ENCODE measurements at places on chromosomes 7 and 10.

- no peak for DNase-seq
Measured at GRCh38 chr7:77664715-77665114, 31.5 kb upstream of the RSBN1L start.

DNA sequence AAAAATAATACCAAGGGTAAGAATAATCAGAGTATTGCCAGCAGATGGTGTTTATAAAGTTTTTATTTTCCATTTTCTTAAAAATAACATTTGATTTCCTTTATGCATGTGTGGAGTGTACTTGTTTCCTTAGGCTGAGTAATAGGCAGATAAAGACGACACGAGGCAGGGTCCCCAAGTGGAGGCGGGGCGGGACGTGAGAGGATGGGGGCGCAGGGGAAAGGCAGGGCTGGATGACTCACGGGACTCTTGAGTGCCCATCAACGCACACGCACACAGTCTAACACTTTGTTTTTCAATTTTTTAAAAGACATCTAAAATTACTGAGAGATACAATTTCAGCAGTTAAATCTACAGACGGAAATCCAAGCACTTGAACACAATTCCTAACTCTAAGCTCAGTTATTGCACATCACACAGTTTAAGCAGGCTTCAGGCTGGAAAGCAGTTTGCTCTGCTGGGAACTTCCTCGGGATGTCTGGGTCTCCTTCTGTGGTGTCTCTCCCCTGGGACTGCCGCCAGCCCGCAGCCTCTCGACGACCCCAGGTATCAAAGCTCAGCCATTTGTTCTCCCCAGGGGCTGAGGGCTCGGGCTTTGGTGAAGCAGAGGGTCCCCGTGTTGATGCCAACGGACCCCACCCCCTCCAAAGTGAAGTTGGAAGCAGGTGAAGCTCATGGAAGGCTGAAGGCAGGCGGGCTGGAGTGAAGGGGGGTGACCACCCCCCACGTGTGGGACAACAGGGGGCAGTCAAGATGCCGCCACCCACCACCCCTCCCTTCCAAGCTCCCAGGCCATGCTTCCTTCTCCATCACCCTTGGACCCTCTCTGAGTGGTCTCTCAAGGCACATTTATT, 29.1 kb downstream of the SPOCK2 start:
- no peak for DNase-seq

- DNase-seq = no peak
Measured at GRCh38 chr10:45470098-45471012, 96.3 kb downstream of the ALOX5 start.

- DNase-seq = no peak
Measured at GRCh38 chr7:107486041-107486440, 16.2 kb downstream of the GPR22 start.

- DNase-seq = no peak
Measured at GRCh38 chr10:119537953-119538630, 4.4 kb downstream of the RGS10 start.

- DNase-seq = no peak
Measured at GRCh38 chr10:77144656-77145055, 493.0 kb downstream of the KCNMA1 start.

- DNase-seq = peak; percentile 2
Measured at GRCh38 chr7:92685136-92686042, 95.2 kb upstream of the FAM133B start.

DNA sequence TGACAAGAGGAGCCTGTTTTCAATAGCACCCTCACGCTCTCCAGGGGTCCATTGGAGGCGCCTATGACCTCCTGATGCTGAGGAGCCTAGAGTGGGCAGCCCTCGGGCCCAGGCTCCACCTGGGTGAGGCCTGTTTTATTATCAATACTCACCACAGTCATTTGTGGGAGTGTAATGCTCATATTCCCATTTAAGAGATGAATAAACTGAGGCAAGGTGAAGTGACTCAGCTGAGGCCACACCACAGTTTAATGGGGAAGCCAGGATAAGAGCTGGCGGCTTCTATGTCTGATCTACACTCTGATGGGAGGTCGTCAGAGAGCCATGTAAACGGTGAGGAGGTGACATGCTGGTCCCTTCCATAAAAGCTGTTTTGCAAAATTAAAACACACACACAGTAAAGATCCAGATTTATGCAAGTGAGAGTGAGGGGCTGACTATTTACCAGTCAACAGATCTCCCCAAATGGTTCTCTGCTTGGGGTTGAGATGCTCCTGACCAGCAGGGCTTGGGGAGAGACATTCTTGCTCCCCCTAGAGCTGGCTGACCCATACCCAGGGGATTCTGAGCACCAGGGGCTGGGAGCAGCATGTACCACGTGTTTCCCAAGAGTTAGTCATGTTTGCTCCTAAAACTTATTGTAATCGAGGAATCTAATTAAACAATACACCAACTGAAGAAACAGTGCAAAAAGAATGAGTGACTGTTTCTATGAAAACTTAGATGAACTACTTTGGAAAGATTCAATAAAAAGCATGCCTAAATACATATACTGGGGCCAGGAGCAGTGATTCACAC, 81.0 kb upstream of the INSIG1 start:
- no peak for DNase-seq

DNA sequence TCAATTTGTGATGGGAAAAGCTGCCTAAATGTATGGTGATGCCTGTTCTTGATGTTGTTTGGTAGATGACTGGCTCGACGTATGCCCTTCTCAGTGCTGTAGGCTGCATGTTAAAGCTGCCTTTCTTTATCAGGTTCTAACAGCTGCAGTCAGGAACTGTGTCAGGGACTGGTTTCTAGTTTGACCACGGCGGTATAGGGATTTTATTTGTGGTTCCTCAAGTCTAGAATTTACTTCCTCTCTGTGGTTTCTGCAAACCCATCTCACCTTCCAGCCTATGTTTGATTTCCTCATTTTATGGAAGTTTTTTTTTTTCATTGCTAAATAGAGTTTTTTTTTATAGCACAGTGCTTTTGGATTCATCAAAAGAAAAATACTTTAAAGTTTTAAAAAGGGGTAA, 26.5 kb downstream of the LMTK2 start:
- DNase-seq = no peak

DNA sequence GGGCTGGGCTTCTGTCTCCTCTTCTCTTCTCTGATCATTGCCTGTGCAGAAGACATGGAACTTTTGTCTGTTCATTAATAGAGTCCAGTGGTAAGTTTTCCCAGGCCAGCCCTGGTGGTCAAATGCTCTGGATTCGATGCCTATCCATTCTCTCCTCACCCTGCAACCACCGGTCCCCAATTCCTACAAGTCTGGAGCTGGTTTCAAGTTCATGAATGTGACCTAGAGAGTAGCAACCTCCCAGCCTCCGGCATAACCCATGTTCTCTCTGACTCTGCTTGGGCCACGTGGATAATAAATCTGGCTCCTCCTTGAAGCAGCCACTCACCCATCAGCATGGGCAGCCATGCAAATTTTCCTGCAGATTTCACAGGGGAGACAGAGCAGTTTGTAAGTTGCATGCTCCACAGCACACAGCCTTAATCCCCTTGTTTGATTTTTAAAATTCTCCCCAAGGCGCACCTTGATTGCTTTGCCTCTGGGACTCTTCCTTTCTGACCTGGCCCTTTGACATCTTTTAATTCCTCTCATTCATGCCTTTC, 37.3 kb upstream of the PDZD8 start:
- no peak for DNase-seq

GRCh38 chr7:106010866-106011265, 47.8 kb downstream of the CDHR3 start:
- DNase-seq = no peak

GRCh38 chr10:62583876-62584615, 209.9 kb downstream of the ZNF365 start:
- no peak for DNase-seq

DNA sequence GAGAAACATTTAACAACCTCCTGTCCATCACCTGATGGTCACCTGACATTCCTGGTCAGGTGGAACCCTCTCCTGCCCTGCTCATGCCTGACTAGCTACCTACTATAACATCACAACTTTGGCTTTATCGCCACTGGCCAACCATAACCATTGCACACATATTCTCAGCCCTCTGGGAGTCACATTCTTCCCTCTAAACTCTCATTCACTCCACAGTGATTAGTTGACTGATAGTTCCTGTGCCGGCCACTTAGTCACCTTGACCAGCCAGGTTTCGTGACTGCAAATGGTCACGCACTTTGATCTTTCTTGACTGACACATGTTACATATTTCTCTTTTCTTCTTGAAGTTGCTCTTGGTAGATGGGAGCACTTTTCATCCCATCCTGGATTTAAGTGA, 50.1 kb downstream of the GNAI1 start:
- no peak for DNase-seq

- DNase-seq = no peak
Measured at GRCh38 chr10:129915526-129916378, 48.3 kb downstream of the EBF3 start.

DNA sequence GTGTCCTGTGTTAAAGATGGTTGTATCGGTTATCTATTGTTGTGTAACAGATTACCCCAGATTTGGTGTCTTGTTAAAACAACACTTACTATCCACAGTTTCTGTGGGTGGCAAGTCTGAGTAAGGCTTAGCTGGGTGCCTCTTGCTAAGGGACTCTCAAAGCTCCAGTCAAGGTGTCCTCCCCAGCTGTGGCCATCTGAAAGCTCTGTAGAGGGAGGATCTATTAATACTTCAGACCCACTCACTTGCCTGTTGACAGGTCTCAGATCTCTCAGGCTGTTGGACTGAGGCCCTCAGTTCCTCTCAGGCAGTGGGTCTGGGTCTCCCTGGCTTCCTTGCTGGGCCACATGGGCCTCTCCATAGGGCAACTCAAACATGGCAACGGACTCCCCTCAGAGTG, 19.6 kb downstream of the ARID5B start:
- DNase-seq = no peak

- no peak for DNase-seq
Measured at GRCh38 chr10:21396889-21397288, 128.6 kb downstream of the SKIDA1 start.

GRCh38 chr10:15453926-15454325, 82.8 kb upstream of the FAM171A1 start:
- no peak for DNase-seq

- no peak for DNase-seq
Measured at GRCh38 chr7:79176859-79177477, 276.5 kb downstream of the MAGI2 start.

GRCh38 chr7:158649279-158649678, 55.3 kb downstream of the NCAPG2 start:
- no peak for DNase-seq

GRCh38 chr10:122264436-122264835, 6.7 kb upstream of the BTBD16 start:
- no peak for DNase-seq
